ENCODE measurements at places on chromosomes 7 and 10.

GRCh38 chr10:116907245-116907987, 58.1 kb downstream of the ENO4 start:
- DNase-seq, result no peak

- DNase-seq, result peak; percentile 39
Measured at GRCh38 chr7:6272481-6273323, at the start of gene CYTH3. CYTH3 (minus strand) TSS chr7:6272624; CDS start chr7:6272507, 117 bp downstream.

DNA sequence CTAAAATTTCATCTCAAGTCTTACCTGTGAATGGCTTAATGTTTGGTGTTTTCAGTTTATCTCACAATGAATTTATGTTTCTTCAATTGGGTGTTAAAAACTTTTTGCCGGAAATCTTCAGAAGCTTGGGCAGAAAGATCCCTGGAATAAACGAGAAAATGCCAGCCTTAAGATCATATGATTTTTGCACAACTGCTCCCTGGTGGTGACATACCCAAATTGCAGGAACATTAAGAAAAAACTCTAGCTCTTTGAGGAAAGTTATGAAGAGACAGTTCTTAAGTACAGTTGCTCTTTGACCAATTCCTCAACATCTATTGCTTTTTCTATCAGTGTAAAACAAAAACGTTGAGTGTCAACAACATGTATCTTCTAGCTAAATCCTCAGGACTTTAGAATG, 48.2 kb upstream of the CREB5 start:
- DNase-seq, result no peak

DNA sequence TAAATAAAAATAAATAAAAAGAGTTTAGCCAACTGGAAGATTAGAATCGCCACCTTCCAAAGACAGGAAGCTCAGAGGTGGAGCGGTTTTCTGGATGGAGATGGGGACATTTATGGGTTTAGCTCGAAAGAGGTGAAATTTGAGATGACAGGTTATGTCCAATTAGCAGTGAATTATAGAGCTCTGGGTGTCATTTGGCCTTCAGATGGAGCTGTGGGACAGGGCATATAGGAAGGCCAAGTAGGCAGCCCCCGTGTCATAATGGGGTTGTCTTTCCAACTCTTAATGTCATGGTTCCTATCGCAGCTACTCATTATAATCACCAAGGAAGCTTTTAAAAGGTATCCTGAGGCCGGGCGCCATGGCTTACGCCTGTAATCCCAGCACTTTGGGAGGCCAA, 21.0 kb upstream of the EEPD1 start:
- no peak for DNase-seq

DNA sequence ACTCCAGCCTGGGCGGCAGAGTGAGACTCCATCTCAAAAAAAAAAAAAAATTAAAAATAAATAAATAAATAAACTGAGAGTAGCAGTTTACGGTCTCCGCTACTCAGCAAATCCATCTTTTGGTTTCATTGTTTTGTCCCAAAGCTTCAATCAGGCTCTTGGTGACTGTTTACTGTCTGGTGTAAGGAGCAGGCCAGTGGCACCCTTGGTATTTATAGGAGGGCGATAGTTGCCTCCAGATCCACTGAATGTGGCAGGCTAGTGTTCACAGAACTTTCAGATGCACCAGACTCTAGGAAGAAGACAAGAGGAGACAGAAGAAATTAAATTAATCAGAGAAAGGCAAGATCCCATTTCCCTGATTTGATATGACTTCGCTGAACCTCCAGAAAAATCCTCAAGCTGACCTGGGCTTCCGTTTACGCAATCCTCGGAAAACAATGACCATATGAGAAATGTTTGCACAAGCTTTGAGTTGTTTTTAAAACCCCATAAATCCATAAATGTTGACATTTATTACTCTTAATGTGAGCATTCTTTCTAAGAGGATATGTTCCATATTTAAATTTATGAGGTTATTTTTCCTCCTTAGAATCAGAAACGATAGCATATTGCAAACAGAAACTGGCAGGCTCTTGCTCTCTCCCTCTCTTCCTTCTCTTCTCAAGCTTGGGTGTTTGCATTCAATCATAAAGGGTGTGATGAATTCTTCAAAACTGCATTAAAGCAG, 7.1 kb upstream of the MUC3A start:
- no peak for DNase-seq

DNA sequence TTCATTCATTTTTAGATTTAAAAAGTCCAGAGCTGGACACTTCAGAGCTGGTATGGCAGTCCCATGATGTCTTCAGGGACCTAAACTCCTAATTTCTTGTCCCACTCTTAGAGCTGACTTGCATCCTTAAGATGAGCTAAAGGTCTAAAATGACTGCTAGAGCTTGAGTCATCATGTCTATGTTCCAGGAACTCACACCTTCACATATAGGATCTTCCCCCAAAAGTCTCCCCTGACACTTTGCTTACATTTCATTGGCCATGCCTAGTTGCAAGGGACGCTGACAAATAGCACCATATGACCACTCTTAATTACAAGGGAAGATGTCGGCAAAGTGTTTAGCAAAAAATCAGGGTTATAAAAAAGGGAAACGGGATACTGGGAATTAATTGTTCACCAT, 10.4 kb upstream of the AOAH start:
- no peak for DNase-seq

DNA sequence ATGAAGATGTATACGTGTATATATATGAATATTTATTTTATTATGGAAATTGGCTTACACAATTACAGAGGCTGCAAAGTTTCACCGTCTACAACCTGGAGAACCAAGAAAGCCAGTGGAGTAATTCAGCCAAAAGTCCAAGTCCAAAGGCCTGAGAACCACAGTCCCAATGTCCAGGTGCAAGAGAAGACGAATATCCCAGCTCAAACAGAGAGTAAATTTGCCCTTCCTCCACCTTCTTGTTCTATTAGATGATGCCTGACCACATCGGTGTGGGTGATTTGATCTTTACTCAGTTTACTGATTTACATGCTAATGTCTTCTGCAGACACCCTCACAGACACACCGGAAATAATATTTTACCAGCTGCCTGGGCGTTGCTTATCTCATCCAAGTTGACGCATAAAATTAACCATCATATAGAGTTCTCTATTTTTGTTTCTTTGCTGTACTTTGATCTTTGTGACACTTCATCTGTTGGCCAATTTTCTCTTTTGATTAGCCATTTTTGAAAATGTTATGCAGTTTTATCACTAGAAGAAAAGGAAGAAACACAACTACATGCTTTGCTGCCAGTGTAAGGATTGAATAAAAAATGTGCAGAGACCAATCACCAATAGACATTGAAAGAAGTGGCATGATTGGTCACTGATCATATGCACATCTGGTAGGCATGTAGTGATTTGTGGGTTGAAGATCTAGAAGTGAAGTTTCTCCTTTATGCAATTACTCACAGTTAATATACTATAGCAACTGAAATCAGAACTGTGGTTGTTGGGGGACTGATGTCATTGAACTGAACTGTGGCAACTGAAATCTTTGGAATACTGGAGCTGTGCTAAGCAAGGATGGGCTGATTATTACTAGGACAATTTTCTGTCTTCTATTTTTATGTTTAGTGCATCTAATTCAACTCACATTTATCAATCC, 68.5 kb downstream of the EPDR1 start:
- DNase-seq, result no peak

DNA sequence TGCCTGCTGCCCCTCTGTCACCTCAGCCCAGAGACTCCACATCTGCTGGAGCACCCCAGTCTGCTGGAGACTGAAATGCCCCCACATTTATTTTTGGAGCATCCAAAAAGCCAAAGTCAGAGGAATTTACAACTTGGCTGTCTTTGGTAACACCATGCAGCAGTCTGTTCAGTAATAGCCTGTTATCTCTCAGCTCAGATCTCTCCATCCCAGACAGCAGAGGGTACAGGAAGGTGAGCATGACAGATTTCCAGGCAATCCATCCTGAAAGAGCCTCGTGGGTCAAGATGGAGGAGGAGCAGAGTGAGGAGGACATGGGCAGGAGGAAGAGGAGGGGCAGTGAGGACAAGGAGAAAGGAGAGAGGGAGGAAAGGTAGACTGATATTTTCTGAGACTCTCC, 55.9 kb downstream of the GRID1 start:
- DNase-seq, result no peak

Data from stimulated activated CD8-positive, alpha-beta memory T cell treated with anti-CD3 and anti-CD28 coated beads, Interleukin-7, amount 100 ng/mL, for 24 hours (primary cell).